Right cardiac atrium (tissue), 5 donors: ENCODE measurements at places on chromosomes 5 and 9. TPM values are rescaled to one million over a fixed set of nuclear protein-coding genes. Genes with fewer than 3 reads are reported as not detected.

DNA sequence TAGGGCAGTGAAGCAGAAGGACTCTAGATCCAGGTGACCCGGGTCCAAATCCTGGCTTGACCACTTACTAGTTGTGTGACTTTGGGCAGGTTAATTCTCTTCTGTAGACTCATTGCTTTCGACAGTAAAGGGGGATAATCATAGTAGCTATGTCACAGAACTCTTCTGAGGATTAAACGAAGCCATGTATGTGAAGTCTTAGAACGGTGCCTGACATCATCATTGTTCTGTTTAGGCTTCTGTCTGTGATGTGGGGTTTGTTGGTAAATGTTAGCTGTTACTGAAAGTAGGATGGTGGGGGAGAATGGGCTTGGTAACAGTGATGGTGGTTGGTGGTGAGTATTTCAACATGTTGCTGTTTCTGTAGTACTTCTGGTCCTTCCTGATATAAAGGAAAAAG, 73.7 kb downstream of the MAP1B start:
- DNase-seq = no peak

- DNase-seq = no peak
Observed at GRCh38 chr5:139915834-139916233, 120.2 kb downstream of the PSD2 start.

GRCh38 chr9:78314953-78315870, 18.3 kb downstream of the PSAT1 start:
- no peak for DNase-seq

GRCh38 chr5:8399471-8399870, 530.5 kb downstream of the MTRR start:
- no peak for DNase-seq

The PCDHGA8 gene
- total RNA-seq = 4.2 TPM

The DOLPP1 gene
- total RNA-seq = 6.3 TPM
